Fibroblast of the aortic adventitia (primary cell): ENCODE measurements at places on chromosomes 7 and 10. TPM values are rescaled to one million over a fixed set of nuclear protein-coding genes. Genes with fewer than 3 reads are reported as not detected.

The FAM25G gene
- not detected in 2 replicates for total RNA-seq

The CDNF gene
- total RNA-seq, result 1.2 and 2.4 TPM in 2 replicates

The PODXL gene
- total RNA-seq, result 2.3 and 7.3 TPM in 2 replicates

The SAMD8 gene
- total RNA-seq, result 29.3 and 38.1 TPM in 2 replicates

The HOXA4 gene
- 0.57 and 0.99 TPM in 2 replicates for total RNA-seq

The SPAM1 gene
- not detected in 2 replicates for total RNA-seq

The NACAD gene
- total RNA-seq, result 3.6 and 5.5 TPM in 2 replicates

The TMEM140 gene
- total RNA-seq, result 9.7 and 12.1 TPM in 2 replicates

The TET1 gene
- 3.3 and 9.3 TPM in 2 replicates for total RNA-seq

The GHRHR gene
- not detected in 2 replicates for total RNA-seq
